DMS 273 treated with DMSO at 0.1 percent for 48 hours (cell line): ENCODE measurements at places on chromosomes 5 and 9.
A peak's percentile ranks its signal among the peaks of the same experiment; 100 is the strongest.

DNA sequence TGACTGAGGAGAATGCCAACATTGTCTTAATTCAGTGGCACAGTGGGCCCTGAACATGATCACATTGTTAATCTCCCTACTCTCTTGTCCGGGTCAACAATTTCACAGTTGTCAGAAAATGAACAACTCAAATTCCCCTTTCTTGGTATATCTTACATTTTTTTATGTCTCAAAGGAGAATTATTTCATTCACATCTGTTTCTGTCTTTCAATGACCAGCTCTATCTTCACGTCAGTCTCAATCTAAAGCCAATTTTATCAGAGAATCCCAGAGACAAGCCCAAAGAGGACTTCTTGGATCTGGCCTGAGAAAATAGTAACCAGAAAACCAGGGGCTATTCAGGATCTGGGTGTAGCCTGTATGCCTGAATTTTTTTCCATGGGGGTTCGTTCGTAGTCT, 477.5 kb downstream of the PDE4D start:
- no peak for DNase-seq

DNA sequence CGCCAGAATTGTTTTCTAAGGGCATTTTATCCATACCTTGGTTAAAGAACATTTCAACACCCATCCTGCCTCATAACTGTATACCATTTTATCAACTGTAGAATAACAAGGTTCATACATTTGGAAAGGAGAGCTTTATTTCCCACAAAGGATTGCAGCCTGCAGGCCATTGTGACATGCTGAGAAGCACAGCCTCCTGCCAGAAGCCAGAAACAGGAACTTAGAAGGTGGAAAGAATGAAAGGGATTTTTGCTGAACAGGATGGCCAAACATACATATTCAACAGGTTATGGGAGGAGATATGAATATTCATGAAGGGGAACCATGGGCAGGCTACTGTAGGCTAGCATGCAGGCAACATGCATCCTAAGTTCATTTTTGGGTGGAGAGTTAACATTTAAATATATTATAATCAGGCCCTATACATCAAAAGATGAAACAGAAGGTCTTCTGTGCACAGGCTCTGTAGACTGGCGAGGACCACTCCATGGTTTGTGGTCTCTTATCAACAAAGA, 59.9 kb upstream of the DIRAS2 start:
- DNase-seq, result no peak

DNA sequence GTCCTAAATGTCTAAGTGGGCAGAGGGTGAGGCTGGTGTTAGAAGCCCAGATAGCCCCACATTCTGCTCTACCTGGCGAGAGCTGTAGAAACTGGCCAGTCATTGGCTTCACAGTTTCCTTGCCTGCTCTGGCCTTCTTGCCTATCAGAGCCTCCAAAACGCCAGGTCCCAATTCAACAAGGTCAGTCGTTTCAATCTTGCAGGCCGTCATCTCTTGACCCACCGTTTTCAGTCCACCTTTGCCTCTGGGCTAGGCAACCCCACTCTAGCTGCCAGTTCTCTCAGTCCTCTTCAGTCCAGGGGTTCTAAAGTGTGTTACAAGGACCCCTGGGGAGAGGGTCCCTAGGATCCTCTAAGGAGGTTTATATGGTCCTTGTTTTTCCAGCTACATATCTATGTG, 20.0 kb upstream of the TIFAB start:
- no peak for DNase-seq

- no peak for DNase-seq
Observed at GRCh38 chr9:38263532-38263931, 129.0 kb upstream of the ALDH1B1 start.

- no peak for DNase-seq
Observed at GRCh38 chr5:14410068-14410393, 171.6 kb upstream of the OTULINL start.

- DNase-seq, result no peak
Observed at GRCh38 chr5:37738057-37738691, 101.7 kb downstream of the GDNF start.

GRCh38 chr5:181160152-181160754, 12.9 kb downstream of the OR2V2 start:
- peak; percentile 9 for DNase-seq

DNA sequence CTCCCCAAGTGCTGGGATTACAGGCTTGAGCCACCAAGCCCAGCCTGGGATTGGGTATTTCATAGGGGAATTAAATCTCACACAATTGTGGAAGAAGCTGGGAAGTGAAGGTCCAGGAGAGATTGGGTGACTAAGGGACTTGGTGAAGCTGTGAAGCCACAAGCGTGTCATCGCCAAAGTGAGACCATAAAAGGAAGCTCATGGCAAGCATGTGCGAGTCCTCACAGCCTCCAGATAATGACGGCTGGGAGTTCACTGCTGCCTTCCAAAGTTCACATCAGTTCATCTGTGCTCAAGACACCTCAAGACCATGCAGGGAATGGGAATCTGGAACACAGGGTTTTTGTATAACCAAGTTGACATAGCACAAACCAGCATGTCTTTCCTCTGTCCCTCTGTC, 210.6 kb downstream of the MARCHF11 start:
- no peak for DNase-seq

DNA sequence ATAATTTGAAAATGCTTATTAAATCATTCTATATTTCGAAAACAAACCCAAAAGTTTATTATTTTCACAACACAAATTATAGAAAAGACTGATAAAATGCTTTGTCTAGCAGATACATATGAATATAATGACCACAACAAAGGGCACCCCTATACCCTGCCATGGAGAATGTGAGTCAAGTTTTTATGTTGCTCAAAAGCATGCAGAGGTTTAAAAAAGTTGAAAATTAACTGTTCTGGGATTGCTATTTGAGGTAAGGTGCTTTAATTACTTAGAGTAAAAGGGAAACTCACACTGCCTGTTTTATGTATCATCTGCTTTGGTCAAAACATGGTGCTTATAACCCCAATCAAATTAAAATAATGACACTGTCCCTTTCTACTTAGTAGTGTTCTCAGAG, 41.0 kb downstream of the MLANA start:
- DNase-seq, result no peak

GRCh38 chr5:53613536-53613935, 53.1 kb downstream of the NDUFS4 start:
- no peak for DNase-seq

DNA sequence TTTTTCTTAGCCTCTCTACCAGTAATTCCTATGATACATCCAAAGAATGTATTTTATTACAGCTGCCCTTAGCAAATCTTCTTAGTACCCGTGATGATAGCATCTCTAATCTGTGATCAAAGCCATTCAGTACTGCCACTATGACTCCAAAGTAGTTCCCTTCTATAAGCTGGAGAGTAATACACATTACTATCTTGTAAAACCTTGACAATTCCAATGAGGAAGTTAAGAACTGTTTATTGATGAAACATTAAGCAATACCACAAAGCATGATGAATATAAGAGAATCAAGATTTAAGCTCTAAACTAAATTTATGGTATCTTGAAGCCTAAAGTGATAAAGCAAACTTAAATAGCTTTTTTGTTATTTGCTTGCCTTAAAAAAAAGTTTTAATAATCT, 86.1 kb downstream of the SMIM23 start:
- DNase-seq, result no peak

DNA sequence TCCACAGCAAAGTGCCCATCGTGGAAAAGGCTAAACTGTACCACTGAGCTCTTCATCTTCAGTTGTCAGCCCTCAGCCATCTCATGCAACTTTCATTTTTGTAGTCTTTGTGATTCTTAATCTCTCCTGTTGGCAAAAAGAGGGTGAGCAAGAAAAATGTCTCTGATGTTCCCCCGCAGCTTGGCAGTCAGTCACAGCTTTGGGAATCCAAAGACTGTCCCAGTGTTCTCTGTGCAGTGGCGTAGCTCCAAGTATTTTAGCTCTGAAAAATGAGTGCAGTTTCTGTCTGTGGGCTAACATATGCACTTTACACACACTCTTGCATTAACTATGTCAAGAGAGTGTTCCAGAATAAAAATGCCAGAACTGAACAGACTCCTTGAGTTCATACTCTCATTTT, 372.2 kb downstream of the TMEM232 start:
- no peak for DNase-seq

GRCh38 chr9:2620919-2621721, 467 bp upstream of the VLDLR start:
- DNase-seq, result peak; percentile 33

- DNase-seq, result no peak
Observed at GRCh38 chr5:136104306-136104965, 28.2 kb upstream of the SMAD5 start.

- no peak for DNase-seq
Observed at GRCh38 chr9:13567833-13568232, 288.3 kb upstream of the MPDZ start.

DNA sequence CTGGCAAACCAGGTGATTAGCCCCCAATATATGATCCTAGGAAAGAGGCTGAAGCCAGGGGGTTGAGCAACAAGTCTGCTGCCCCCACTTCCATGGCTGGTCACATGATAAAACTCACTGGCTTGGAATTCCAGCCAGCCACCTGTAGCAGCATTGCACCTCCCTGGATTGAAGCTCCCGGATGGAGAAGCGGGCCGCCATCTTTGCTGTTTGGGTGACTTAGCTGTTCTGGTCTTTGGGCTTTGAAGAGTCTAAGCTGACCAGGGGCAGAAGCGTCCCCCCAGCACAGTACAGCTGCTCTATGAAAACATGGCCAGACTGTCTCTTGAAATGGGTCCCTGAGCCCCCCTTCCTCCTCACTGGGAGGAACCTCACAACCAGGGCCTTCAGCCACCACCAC, 610.2 kb downstream of the ANXA1 start:
- no peak for DNase-seq

DNA sequence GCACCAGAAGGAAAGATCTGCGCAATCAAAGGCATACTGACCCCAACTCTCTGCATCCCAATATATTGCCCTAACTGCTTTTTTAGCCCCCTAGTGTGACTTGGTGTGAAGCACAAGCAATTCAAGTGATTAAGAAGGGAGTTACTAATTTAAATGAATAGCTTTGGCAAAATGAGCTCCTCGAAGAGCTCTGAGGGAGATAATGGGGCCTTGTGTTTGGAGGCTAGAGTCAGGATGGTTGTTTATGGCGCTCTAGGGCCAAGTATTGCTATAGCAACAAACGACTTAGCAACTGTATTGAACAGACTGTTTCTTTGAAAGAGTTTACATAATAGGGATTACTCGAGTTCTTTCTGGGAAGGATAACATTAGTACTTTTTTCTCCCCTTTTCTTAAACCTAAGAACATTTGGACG, 11.5 kb upstream of the C5orf58 start:
- no peak for DNase-seq

DNA sequence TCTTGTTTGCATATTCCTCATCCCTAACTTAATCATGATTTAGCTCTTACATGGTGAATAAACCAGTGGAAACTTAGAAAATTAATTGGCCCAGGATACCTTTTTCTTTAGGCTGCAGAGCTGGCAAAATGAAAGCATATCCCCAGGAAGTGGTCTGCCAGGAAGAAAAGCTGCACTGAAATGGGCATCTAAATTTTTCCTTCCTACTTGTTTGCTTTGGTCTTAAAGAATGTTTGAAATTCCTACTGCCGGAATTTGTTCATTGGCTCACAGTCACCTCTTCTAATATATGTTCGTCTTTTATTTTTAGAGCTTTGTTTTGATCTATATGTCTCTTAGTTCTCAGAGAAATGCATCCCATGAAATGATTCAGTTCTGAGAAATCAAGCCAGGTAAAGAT, 113.2 kb upstream of the ELL2 start:
- DNase-seq, result no peak

DNA sequence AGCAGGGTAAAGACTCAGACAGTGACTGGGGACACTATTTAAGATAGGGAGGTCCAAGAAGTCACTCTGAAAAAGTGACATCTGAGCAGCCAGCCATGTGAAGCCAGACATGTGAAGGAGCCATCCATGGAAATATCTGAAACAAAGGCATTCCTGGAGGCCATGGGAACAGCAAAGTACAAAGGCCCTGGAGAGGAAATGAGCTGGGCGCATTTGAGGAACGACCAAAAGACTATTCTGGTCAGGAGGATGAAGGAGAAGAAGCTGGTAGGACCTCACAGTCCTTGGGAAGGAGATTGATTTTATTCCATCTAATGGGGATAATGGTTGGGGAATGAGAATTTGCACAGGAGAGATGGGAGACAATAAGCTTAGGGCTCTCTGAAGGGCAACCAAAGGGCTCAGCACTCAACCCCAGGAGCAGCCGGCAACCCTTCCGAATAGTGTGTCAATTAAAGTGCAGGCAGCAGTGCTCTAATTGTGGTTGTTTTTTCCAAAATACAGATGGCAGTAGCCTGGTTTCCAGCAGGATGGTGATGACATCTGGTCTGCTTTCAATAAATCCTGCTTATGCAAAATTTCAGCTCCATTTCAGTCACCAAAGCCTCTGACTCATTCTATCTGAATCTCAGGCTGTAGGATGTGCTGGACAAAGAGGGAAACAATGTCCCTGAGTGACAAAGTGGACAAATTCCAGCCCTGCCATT, 26.7 kb downstream of the FOXI1 start:
- DNase-seq, result peak; percentile 81

DNA sequence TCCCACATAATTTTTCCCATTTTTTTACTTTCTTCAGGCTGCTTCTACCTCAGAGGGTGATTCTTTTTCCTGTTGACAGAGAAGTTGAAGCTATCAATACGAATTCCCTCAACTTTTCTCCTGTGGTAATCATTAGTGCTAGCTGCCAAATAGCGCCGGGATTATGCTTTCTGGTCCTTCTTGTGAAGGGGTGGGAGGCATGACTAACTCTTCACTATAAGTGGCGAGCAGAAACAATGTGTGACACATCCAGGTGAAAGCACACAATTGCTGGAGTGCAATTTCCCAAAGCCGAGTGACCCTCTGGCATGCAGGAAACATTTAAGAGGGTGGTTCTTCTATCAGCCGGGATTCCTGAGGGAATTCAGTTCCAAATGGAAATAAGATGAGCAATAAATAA, 56.0 kb downstream of the TRPC7 start:
- DNase-seq, result no peak

GRCh38 chr5:137572042-137572695, 73.0 kb upstream of the SPOCK1 start:
- no peak for DNase-seq

DNA sequence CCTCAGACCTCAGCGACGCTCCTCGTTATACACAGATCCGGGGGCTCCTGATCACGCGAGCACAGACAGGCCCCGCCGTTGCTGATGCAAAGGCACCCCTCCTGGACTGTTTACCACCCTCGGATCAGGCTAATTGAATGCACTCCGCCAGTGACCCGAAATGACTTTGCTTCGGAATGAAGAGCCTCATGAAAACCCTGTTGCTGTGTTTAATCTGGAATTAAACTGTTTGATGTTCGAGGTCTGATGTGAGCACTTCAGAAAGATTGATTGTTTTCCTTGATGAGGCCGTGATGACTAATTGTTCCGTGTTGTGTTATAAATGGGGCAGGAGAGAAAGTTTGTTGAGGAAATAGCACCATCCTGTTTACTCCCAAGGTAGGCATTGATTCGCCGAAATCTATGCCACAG, 190.5 kb upstream of the PPP1R26 start:
- no peak for DNase-seq

DNA sequence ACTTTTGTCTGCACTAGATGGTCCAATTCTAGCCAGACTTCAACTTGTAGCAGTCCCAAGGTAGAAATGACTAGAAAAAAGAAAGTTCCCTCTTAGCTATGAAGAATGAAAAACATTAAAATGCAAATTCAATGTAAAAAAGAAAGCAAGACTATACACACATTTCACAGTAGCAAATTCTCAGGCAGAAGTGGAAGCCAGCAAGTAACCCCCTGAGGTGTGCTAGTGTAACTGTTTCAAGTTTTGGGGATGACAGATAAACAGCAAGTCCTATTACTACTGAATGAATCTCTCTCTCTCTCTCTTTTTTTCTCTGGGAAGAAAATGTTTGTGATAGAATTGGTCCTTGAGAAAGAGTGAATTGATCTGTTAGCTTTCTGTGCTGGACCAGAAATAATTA, 185.6 kb downstream of the EFNA5 start:
- no peak for DNase-seq
